NCI-H1048 (cell line): ENCODE measurements at places on chromosomes 5 and 9.
A peak's percentile ranks its signal among the peaks of the same experiment; 100 is the strongest.

- DNase-seq, result no peak
These were observed 474.2 kb downstream of the GADD45G start for GRCh38 chr9:90078988-90079421.

GRCh38 chr5:55855509-55855908, 4.4 kb downstream of the IL31RA start:
- DNase-seq, result no peak

DNA sequence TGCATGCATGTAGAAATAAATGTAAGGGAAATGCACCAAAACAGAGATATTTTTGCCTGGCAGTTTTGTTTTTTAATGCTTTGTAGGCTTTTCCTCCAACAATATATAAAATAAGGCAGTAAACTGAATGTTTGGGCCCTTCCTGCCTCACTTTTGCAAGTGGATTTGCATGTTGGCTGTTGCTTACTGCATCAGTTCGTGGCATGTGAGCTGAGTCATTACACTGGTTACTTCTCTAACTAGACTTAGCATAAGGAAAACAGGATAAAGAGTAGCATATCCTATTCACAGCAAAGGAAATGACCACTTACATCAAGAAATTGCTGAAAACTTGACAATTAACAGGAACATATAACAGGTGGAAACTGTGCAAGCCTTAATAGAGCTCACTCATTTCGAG, 113.4 kb downstream of the TLE1 start:
- no peak for DNase-seq

DNA sequence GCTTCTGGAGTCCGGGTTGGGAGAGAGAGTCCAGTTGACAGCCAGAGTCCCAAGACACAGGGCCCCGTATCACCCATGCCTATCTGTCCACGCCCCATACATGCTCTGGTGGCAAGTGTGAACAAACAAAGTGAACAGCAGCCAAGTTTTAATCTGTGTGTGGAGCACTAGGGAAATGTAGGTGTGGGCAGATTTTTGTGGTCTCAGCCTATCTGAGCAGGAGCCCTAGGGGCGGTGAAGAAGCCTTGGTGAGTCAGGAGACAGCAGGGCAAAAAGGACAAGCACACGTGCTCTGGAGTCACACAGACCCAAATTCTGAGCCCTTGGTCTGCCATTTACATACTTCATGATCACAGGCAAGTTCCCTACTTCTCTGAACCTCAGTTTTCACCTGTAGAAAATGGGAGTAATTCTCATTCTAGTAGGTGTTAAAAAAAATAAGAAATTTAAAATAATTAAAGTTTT, 23.2 kb downstream of the EGR1 start:
- no peak for DNase-seq

- DNase-seq, result peak; percentile 20
These were observed at the start of gene RAI14 for GRCh38 chr5:34656001-34656699. Gene RAI14 (plus strand): TSS chr5:34656328. CDS start chr5:34686920, 30,592 bp downstream.

GRCh38 chr5:157398305-157398704, 61.7 kb upstream of the NIPAL4 start:
- DNase-seq, result no peak
